ENCODE measurements at places on chromosomes 1 and 21.

DNA sequence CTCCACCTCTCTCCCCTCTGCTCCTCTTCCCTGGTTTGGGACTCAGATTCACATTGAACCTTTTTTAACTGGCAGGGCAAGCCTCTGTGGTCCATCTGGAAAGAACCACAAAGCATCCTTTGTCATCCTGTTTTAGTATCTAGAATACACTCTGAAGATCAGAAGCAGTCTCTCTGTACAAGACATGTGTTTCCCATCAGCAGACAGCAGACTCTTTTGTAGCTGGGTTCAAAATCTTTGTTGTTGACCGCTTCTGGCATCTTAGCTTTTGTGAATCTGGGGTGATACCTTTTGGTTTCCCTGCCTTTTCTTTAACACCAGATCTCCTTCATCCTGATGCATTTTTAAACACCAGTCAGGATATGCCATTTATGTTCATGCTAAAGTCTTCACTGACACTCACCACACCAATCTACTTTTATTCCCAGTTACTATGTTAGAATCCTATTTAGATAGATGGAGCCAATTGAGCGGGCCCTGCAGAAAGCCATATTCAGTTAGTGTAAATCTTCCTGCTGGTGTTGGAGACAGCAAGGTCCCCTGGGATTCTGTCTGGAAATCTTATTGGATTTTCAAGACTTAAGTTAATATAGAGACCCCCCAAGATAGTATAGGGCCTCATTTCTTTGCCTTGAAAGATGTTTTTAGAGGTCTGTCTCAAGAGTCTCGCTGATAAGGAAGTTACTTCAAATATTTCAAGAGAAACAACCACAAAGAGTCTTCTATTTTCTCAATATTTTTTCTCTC, 51.1 kb downstream of the ST6GALNAC3 start:
- DNase-seq, result no peak

GRCh38 chr1:83931658-83932253, 67.2 kb downstream of the TTLL7 start:
- DNase-seq, result no peak

DNA sequence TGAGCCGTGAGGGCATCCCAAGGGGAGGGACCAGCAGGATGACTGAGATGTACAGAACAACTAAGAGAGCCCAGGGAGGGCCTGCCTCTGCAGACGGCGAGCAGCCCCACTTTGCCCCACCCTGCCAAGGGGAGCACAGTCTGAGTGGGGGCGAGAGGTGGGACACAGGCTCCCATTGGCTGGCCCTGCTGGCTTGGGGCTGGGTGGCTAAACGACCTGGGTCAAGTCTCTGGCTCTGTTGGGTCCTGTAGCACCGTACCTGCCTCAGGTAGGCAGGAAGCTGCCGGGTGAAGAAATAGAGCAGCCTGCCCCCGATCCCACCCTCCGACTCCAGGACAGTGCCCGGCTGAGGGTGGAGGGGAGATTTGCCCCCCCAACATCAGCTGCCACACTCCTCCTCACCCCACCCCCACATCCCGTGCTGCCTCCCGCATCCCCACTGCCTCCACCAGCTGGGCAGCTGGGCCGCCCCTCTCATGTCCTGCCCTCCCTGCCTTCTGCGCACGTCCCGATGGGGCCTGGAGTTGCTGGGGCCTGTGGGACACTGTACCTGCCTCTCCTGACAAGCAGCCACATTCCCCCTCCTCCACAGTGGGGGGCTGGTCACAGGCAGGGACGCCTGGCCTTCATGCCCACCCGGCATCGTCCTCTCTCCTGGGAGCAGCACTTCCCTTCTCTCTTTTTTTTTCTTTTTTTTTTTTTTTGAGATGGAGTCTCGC, 12.6 kb upstream of the PLEKHG5 start:
- DNase-seq, result no peak

GRCh38 chr1:116494353-116494692, 76.5 kb downstream of the CD58 start:
- DNase-seq, result no peak

GRCh38 chr1:116496380-116496779, 74.4 kb downstream of the CD58 start:
- no peak for DNase-seq

- DNase-seq, result no peak
These were observed 736.9 kb upstream of the PRMT6 start for GRCh38 chr1:106319612-106320011.

DNA sequence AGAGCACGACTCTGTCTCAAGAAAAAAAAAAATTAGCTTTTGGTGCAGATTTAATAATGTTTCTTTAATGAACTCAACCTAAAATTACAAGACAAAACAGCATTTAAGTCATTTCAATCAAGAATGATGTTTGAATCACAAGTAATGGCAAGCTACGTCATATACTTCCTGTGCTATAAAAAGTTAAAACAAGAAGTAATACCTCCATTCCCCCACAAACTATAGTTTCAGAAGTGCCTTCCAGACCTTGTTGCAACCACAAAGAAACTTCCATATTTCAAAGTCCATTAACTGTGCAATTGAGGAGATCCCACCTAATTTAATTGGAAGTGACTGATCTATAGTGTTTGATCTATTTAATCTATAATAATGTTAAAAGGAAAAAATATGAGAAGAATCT, 15.1 kb downstream of the NRDC start:
- DNase-seq, result no peak

DNA sequence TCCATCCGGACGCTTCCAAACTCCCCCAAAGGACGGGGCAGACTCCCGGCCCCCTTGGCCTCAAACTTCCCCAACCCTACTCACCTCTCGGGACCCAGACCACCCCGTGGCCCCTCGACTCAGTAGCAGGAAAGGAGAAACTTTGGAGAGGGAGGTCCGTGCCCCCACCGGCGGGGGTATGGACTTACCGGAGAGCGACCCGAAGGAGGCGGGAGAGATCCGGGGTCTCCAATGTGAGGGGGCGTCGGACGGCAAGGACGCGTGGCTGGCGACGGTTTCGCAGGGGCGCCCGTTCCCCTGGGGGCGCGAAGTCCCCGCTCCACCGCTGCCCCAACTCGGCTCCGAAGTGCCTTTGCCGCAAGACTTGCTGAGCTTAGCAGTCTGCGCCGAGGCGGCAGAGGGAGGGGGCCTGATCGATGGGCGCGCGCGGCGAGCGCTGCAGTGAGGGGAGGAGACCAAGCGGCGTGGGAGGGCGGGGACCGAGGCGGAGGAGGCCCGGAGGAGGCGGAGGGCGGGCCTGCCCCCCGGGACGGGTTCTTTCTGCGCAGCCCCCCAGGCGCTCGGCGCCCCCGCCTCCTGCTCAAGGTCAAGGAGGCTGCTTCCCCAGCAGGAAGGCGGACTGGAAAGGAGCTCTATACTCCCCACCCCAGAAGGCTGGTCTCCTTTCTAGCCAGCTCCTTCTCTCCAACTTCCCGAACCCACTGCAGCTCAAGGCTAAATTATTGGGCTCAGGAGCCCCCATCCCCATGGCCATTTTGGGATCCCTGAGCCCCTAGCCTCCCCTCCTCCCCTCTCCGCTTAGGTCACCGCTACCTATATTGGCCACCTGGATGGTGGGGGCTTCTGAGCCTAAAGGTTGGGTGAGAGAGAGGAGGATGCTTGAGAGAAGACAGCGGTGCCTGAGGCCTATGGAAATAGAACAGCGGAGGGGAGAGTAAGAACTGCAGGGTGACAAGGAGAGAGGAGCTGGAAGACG, at the start of gene SYT2:
TSS of gene SYT2 (minus strand) at position 385 of the 976 bp plus-strand sequence. CDS start 104,682 bp downstream, outside the sequence.
- DNase-seq, result no peak

DNA sequence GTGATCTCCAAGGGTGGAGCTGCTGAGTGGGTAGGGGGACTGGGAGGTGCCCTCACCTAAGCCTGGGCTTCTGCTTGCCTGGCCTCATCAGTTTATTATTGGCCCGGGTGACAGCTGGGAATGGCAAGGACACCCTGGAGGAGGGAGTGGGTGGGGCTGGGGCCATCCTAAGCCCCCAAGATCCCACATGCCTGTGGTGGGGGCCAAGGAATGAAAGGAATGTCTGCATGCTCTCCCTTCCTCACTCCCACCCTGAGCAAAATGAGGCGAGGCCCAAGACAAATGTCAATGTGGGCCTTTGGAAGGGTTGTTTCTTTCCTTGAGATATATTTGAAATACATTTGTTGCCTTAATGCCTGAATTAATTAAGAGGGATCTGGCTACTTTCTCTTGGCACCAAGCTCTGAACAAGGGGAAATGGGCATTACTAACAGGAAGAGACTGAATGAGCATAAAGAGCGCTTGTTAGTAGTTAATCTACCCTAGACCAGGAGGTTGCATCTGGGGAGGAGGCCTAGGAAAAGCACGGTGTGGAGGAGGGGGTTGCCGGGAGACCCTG, 19.7 kb upstream of the CHI3L1 start:
- DNase-seq, result no peak

GRCh38 chr1:11188858-11189451, at the start of gene ANGPTL7:
TSS of gene ANGPTL7 (plus strand) at chr1:11189355. CDS start at chr1:11189580, 225 bp downstream.
- DNase-seq, result no peak

DNA sequence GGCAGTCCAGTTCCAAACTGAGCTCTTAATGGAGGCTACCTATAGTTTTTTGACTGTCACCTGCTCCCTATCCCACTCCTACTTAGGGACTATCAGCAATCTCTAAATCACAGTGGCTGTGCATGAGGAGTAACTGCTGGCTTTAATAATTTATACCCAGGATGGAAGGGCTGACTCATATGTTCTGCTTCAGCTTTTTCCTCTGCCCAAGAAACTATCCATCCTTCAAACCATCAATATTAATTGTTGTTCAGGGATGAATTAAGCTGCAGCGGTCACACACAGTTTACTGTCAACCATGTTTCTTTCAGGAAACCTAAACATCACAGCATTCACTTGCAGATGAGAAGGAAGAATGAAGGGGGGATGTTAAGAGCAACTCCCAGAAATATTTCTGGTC, 9.0 kb upstream of the PGBD5 start:
- no peak for DNase-seq

GRCh38 chr1:162003830-162004215, 19.8 kb downstream of the OLFML2B start:
- no peak for DNase-seq

- DNase-seq, result no peak
These were observed 96.8 kb upstream of the PALMD start for GRCh38 chr1:99548943-99549605.

DNA sequence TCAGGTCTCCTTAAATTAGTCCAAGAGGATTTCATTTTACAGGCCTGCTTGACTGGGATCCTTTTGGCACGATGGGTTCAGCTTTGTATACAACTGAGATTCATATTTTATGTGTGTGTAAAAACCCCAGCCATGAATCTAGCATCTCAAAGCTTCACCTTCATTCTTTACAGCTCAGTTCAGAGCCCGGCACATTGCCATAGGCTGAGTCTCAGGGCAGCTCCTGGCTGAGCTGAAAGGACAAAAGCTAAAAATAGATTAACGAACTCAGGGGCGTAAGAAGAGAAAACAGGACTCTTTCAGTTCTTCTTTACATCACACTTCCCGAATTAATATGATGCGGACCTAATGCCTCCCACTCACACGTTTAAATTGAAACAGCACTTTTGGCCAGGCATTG, 262.8 kb upstream of the PBX1 start:
- DNase-seq, result no peak

DNA sequence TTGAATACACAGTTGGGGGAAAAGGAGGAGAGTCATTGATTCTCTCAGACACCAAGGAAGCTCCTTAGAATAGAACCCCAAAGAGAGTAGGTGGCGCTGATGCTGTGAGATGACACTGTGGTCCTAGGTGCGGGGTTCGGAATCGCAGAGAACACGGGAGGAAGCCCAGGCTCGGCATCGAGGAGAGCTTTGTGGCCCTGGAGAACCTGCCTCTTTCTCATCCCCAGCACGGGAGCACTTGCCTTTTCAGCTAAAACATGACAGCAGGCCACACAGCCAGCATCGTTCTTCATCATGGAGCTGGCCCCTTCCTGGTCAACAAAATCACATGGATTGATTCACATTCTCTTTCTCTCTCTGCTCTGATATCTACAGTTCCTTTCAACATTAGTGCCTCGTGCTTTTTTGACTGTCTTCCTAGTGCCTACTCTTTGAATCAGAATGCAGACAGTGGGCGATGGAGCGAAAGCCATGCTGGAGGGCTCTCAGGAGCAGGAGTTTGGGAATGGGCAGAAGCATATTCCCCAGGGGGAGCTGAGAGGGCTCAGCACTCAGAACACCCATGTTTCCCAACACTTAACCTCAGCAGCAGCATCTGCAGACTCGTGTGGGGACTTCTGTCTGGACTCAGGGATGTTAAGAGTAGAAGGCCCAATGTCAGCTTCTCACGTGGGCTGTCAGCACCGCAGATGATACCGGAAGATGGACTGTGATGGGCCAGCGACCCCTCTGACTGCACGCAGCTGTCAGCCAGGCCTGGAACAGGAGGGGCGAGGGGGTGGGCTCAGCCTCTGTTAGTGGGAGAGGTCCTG, 539.4 kb downstream of the KIF26B start:
- no peak for DNase-seq

DNA sequence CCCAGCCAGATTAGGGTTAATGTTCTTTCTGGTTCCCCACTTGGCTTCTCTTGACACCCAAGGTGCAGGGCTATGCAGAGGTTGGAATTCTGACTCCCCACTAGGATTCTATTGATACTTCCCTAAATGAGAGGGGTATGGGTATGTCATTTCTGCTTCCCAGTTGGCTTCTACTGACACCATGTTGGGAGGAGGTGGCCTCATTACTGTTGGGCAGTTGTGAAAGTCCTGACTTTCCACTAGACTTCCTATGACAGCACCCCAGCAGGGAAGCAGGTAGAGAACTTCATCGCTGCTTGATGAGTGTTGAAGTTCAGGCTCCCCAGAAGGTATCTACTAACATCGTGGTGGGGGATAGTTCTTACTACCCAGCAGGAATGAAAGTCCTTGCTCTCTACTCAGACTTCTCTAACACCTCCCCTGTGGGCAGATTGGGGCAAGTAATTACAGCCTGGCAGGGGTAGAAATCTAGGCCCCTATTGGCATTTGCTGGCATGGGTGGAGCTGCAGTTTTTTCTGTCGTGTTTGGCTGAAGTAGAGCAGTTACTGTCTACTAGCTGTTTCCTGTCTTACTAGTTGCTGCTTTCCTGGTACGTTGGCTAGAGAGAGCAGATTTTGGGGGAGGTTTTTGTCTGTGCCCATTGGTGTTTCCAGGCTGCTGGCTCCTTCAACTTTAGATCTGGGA, 41.5 kb downstream of the ZYG11B start:
- no peak for DNase-seq

GRCh38 chr1:234901491-234902049, 227.1 kb downstream of the TOMM20 start:
- DNase-seq, result no peak

DNA sequence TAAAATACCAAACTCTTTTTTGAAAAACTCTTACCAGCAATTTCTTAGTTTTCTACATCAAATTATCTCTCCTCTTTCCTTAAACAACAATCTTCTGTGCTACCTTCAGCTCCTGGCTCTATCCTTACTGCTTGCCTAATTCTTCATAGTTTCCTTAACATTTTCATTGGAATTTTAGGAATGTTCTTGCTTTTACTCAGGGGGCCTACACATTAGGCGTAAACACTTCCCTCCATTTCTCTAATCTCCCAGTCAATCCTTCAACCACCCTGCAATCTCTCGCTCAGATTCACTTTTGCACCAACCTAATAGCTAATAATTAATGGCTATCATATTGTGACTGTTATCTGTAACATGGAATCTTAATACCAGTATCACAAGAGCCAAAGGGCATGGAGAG, 50.1 kb downstream of the ADAMTS5 start:
- DNase-seq, result no peak

- DNase-seq, result no peak
These were observed 58.4 kb upstream of the IFI44L start for GRCh38 chr1:78561856-78562255.

- no peak for DNase-seq
These were observed 41.6 kb downstream of the SLC9C2 start for GRCh38 chr1:173561263-173561662.
